ENCODE measurements at places on chromosomes 4 and X. TPM values are rescaled to one million over a fixed set of nuclear protein-coding genes. Genes with fewer than 3 reads are reported as not detected.

DNA sequence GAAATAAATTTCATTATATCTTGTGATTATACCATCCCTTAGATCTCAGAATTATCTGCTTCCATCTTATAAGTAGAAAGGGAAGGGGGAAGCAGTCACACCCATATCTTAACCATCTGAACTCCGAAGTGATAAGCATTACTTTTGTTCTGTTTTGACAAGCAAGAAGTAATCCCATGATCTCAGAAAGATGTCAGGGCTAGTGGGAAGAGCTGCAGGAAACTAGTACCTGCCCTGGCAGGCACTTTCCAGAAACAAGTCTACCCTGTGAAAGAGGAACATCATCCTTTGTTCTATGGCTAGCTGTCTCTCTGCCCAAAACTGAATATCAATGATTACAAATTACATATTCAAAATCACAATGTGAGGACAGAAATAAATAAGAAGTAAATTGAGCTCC is 244.4 kb downstream of the SPOCK3 start:
- no peak for DNase-seq

DNA sequence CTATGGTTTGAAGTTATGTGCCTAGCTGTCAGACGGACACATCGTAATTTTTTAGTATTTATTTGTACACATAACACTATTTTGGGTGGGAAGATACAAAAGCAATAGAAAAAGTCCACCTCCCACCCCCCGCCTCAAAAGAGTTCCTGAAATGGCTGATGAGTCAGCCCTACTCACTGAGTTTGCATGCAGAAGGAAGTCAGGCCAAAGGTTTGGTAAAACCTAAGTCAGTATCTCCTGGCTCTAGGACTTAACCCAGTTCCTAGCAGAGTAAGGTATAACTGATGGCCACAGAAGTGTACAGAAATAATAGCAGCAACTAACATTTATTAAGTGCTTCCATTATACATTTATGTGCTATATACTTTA is 2.9 kb upstream of the KLHL2 start:
- no peak for DNase-seq

DNA sequence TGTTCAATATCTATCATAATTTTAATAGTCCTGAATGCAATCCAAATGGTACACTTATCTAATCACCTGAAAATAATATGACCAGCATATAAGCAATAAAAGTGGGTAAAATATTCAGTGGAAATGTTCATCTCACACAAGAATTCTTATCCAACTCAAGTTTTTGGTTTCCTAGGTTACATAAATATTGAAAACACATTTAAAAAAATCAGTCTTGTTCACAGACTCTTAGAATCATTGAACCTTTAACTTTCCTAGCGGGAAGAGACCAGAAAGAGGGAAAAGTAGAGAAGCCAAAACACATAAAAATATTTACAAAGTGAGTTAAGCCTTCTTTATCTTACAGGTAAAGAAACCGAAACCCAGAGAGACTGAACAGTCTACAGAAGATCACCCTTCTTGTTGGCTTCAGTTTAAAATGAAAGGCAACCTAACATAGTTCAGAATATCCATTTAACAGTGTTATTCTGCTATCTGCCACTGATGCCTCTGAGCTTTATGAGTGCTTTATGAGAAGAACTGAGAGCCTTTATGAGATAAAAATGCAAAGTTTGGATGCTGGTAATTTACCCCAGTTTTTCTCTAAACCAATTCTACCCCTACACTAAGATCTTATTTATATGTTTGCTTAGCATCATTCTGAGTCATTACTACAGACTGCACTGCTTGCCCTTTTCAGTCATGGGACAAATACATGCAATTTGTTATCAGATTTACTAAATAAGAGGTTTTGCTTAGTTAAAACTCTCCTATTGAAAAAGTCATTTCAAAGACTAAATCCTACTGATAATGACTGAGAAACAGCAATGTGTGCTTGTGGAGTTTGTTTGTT is 453.3 kb upstream of the INTU start:
- no peak for DNase-seq

DNA sequence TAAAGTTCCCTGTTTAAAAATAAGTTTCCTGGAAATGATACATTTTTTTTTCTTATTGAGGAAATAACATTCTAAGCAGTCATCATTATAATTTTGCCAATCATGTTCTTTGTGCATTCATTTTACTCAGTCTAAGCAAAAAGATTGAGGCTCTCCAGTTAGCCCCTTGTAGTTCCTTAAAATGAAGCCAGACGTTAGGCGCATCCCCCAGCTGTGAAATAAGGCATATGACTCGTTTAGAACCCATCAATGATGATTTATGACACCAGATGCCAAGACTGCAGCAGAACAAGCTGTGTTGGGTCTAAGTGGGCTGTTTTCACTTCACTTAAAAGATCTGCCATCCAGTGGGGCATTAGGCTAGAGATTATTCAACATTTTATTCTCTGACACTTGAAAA is 17.0 kb downstream of the PDGFC start:
- no peak for DNase-seq

GRCh38 chr4:41287852-41288251 is 31.1 kb downstream of the UCHL1 start:
- no peak for DNase-seq

DNA sequence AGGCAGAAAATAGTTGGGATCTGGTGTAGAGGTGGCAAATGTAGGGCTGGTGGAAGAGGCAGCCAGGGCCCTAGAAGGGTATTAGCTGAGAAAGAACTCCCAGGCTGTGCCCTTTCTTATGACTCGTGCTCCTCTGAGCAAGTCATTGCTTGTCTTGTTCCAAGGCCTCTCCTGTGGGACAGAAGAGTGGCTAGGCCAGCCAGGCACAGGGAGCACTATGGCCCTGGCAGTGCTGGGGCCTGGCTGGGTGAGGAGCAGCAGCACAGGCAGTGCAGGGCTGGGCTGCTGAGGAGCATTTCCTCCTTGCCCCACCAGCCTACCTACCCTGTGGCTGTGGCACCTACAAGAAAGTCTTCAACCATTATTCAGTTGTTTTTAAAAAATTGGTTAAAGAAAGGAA is 298.5 kb upstream of the NR3C2 start:
- DNase-seq: no peak

DNA sequence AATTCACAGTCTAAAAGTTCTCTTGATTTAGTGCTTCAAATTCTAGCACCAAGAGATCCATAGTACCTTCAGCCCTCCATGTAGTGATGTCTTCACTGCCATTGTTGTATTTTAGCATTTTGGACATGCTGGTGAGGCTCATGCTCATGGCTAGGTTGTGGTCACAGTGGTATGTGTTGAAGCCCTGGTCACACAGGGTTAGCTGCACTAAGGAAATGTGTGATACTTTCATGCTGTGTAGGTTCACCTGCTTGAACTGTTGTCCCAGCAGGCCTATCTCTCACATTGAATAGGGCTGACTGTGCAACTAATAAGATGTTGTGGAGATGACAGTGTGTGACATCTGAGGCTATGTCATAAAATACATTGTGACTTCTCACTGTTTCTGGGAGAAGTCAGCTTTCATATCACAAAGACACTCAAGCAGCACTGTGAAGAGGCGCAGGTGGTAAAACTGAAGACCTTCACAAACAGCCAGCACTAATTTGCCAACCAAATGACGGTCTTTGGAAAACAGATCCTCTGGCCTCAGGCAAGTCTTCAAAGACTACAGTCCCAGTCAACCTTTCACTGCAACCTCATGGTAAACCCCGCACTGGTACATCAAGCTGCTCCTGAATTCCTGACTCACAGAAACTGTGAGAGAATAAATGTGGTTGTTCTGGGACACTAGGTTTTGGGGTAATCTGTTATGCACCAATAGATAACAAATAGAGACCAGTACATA is 17.4 kb upstream of the ADH4 start:
- DNase-seq: no peak

DNA sequence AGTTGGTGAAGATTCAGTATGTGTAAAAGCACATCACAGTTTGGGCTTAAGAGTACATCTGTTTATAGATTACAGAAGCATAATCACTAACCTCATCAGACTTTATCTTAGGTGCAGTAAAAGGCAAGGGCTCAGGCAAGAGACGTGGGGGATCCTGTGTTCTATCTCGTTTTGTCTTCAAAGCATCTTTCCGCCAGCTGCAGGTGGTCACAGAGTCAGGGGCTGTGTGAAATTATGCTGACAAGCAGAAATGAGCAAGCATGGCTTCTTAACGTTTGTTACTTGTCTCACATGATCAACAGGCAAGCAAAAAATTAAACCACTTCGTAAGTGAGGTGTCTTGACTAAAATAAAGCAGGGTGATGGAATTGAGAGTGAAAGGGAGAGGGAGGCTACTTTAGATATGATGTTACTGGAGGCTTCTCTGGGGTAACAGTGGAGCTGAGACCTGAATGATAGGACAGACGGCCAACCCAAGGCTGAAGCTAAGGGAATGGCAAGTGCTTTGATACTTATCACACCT is 1.4 kb upstream of the TEC start:
- DNase-seq: no peak

GRCh38 chrX:23390979-23391378 is 56.3 kb downstream of the PTCHD1 start:
- DNase-seq: no peak

Gene ARSJ
- 31.0 TPM for total RNA-seq

Gene RASL11B
- not detected for total RNA-seq

Data from HT-29 (cell line).